Retina (tissue), 1 donor: ENCODE measurements at places on chromosomes 6 and 20.

DNA sequence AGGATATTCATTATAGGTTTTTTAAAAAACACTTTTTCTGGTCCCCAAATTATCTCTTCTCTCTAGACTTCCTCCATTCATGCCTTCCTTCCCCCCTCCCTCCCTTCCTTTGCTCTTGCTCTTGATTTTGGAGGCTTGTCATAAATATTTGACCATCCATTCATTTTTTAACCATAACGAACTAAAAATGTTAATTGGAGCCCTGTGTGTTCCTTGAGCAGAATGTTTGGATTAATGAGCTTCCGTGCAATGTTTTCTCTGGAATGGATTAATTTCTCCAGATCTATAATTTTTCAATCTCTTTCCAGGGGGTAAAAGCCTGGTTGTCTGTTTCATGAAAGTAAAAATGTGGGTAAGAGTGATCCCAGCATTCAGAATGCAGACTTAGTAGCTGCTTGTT lies 155.5 kb downstream of the ESR1 start:
- DNase-seq: no peak

- DNase-seq: no peak
Observed at GRCh38 chr6:154891901-154892300, 103.2 kb upstream of the TIAM2 start.

DNA sequence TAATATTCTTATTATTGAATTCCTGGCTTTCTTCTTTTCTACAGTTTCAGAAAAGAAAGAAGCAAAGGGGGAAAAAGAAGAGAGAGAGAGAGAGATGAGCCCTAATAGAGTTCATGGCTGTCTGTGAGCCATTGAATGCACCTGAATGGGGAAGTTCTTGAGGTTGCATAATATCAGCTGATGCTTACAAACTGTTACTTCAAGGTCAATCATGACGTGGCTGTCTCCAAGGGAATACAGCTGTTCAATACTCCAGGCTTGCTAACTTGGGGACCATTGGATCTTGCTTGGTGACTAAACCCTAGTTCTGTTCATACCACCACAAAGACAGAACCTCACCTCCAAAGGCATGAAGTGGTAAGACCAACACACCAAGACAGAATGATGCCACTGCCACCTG lies 180.4 kb downstream of the ADGRG6 start:
- no peak for DNase-seq

DNA sequence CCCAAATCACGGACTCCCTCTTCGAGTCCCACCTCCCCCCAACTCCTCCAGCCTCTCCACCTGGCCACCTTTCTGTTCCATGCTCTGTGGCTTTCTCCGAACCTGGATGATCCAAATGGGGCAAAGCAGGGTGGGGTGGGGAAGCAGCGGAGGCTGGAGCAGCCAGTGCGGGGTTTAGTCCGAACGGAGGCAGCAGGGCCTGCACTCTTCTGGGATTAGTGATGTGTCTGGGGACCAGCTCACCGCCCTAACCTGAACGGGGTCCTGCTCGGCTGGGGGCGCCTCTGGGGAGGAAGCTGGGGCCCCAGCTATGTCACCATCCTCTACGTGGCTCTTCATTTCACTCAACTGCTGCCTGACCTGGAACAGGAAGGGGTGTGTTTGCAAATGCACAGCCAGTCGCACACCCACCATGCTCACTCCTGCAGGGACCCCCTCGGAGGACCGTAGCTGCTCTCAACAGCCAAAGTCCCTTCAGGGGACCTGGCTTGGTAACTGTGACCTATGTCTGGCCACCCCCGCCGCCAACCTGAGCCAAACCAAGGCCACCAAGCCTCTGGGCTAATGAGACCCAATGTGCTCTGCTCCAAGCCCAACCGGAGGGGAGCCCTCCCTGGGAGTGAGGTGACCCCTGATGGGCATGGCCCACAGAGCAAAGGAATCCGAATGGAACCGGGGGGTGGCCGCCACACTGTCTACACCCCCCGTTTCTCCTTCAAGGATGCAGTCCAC lies 46.8 kb downstream of the DSTN start:
- no peak for DNase-seq

DNA sequence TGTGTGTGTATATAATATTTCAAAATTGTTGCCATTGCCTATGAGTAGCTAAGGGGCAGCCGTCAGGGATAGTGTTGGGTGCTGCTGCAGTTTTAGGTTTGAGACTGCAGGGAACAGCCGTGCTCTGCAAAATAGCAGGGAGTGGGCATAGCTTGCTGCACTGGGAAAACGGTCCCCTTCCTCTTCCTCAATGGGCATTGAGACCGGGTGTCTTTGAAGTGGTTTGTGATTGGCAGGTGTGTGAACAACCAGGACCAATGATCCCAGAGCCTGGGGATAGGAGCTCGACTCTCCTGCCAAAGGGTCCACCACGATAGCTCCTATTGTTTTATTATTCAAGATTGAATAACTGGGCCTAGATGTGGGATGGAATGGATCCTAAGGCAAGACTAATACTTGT lies 5.1 kb upstream of the EBF4 start:
- DNase-seq: no peak

GRCh38 chr6:9985481-9985880 lies 429.4 kb downstream of the TFAP2A start:
- peak; percentile 11 for DNase-seq

DNA sequence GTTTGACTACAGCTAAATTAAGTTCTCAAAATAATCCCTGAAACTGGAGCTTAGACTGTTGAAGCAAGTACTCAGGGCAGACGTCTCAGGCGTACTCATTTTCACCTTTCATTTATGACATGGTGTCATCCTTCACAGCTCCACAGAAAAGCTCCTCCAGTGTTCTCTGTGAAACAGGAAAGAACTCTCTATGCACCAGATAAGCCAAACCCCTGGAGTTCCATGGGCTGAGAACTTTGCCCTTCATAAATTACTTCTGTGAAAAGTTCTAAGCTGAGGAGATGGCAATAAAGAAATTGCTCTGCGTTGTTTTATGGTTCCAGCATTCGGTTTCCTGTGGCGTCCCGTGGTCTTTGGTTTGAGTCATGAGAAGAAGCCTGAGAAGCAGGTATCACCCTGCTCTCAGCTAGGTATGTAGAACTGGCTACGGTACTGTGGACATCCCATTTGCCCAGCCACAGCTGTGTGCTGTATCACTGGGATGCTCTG lies 20.2 kb upstream of the RREB1 start:
- DNase-seq: no peak

DNA sequence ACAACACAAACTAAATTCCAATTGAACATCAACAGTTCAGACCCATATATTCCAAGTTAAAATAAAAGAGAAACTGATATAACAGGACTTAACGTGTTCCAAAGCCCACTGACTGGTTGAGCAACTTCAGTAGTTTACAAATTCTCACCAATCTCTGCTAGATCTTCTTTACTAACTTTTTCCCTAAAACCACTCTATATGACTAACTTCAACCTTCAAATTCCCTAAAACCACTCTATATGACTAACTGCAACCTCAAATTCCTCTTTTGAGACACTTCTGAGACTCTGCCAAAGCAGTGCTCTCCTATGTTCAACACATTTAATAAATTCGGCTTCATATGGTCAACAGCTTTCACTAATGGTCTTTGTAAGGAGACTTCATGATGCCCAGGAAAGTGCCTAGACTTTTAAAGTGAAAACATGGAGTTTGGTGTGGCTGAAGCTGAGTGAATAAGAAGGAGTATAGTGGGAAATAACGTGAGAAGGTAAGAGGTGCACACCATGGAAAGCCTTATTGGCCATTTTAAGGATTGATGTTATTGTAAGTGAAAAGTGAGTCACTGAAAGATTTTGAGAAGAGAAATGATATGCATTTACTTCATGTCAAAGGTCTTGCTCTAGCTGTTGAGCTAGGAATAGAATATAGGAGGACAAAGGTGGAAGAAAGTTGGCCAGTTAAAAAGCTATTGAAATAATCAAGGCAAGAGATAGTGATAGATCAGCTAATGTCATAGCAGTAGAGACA lies 134.0 kb upstream of the HCRTR2 start:
- no peak for DNase-seq

DNA sequence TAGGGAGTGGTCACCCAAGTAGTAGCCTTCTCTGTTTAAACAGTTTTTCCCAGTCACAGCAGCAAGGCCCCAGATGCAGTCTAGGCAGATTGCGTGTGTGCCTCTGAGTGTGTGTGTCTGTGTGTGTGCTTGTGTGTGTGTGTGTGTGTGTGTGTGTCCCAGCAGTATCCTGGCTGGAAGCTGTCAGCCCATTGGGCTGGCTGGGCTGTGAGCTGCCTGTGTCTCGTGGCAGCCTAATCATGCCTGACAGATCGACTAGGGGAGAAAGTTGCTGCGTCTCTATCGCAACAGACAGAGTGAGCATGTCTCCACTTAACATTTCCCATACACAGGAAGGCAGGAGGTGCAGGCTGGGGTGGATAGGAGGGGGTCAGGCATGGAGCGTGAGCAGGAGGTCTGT lies 42.9 kb upstream of the LRFN2 start:
- peak; percentile 67 for DNase-seq

DNA sequence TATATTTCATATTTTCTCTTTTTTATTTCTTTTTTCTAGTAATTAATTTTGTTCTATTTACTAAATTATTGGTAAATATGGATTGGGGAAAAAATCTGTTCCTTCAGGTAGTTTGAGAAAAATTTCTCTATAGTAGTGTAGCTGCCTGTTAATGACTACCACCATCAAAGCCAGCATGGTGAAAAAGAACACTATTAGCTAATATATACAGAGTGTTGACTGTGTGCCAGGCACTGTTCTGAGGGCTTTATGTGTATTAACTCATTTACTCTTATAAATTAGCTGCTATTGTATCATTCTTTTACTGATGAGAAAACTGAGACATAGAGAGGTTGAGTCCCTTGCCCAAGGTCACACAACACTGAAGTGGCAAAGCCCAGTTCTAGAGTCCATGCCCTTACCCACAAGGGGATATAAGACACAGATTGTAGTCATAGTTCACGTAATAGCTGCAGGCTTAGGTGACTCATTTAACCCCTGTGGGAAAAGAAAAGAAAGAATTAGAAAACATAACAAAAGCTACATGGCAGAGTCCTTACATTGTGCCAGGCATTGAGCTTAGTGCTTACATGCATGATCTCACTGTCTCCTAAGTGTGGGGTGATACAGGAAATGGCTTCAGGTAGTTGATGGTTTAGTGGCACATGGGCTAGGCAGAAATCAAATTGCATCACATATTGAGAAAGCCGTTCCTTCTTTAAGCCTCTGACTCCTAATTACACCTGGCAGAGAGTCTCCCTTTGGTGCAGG lies 12.2 kb upstream of the AKIRIN2 start:
- DNase-seq: no peak

DNA sequence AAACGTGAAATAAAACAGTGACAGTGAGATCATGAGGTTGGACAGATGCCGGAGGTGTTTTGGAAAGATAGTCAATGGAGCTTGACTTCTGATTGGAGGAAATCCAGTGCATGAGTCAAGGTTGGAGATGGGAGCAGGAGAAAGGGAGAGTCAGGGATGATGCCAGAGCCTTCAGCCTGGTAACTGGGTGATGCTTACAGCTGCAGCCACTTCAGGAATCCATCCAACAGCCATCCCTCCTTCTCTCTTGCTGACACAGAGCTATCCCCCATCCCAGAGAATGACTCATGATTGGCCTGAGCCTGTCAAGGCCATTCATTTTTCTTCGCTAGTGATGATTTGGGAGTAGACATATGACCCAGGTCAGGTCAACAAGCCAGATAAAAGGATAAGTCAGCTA lies 112.8 kb downstream of the SAMD5 start:
- DNase-seq: no peak
